C1 segment of cervical spinal cord (tissue), 14 donors: ENCODE measurements at places on chromosomes 12 and 14.

GRCh38 chr12:130981074-130981742, 27.5 kb downstream of the ADGRD1 start:
- no peak for DNase-seq

- DNase-seq, result no peak
Measured at GRCh38 chr14:52960627-52961026, 9.8 kb upstream of the FERMT2 start.

DNA sequence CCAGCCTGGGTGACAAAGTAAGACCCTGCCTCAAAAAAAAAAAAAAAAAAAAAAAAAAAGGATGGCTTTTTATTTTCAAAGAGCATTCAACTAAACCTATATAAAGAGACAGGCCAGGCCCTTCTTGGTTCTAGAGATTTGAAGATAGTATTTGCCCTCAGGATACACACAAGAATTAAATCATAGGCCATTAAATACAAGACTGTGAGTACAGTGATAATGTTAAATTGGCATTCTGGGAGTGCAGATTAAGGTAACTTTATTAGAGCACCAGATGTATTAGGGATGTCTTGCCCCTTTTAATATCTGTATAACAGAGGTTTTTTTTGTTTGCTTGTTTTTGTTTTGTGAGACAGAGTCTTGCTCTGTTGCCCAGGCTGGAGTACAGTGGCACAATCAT, 61.3 kb downstream of the ATF7IP start:
- no peak for DNase-seq

DNA sequence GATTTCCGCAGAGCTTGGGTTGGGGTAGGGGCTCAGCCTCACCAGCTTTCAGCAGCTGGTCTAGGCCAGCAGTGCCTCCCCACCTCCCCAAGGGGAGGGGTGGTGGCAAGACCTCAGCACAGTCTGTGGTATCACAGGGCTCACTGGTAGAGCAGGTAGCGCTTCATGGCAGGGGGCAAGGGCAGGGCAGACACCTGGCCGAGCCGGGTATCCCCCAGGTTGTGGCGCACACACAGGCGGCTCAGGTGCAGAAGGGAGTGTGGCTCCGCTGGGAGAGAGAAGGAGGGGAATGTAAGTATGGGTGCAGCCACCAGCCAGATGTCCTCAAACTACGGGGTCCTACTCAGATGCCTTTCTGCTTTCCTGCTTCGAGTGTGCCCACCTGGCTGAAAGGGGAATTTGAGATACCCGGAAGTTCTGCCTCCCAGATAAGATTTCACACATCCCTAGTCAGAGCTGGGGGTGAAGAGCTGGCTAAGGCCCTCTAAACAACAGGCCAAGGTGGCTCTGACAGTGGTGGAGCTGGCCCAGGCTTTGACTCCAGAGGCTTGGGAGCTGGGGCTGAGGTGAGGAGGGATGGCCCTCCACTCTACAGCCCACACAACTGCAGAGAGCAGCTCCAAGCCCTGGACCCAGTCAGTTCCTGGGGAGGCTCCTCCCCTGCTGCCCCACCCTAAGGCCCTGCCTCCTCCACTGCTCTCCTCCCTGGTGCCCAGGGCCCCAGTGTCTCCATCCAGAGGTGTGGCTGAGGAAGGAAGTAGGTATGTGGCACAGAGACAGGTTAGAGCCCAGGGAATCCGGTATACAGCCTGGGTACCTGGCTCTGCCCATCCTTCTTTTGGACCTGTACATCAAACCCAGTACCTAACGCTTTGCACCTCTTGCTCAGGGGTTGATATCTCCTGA, 1.8 kb downstream of the SPSB2 start:
- DNase-seq, result no peak

DNA sequence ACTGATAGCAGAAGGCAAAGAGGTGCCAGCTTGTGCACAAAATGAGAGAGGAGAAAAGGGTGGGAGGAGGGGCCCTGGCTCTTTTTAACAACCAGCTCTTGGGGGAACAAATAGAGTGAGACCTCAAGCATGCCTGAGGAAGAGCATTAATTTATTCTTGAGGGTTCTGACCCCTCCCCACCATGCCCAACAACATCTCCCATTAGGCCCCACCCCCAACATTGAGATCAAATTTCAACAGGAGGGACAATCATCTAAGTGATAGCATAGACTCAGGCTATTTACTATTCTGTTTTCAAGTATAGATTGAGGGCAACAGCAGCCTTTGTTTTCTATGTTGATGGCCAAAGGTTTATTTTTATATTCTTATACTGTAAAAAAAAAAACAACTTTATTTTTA, 59.7 kb downstream of the FUT8 start:
- DNase-seq, result no peak

- DNase-seq, result no peak
Measured at GRCh38 chr12:88505696-88506095, 74.6 kb downstream of the KITLG start.
